Activated naive CD8-positive, alpha-beta T cell treated with anti-CD3 and anti-CD28 coated beads, Interleukin-2, amount 50 U/mL, for 16 hours (primary cell): ENCODE measurements at places on chromosomes 7 and 10.

DNA sequence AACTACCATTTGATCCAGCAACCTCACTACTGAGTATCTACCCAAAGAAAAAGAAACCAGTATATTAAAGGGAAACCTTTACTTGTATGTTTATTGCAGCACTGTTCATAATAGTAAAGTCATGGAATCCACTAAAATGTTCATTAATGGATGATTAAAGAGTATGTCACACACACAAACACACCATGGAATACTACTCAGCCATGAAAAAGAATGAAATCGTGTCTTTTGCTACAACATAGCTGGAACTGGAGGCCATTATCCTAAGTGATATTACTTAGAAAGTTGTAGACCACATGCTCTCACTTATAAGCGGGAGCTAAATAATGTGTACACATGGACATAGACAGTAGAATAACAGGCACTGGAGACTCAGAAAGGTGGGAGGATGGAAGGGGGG is 203.0 kb upstream of the SLC26A5 start:
- no peak for DNase-seq

GRCh38 chr7:53001221-53001620 is 34.2 kb upstream of the POM121L12 start:
- DNase-seq, result no peak

DNA sequence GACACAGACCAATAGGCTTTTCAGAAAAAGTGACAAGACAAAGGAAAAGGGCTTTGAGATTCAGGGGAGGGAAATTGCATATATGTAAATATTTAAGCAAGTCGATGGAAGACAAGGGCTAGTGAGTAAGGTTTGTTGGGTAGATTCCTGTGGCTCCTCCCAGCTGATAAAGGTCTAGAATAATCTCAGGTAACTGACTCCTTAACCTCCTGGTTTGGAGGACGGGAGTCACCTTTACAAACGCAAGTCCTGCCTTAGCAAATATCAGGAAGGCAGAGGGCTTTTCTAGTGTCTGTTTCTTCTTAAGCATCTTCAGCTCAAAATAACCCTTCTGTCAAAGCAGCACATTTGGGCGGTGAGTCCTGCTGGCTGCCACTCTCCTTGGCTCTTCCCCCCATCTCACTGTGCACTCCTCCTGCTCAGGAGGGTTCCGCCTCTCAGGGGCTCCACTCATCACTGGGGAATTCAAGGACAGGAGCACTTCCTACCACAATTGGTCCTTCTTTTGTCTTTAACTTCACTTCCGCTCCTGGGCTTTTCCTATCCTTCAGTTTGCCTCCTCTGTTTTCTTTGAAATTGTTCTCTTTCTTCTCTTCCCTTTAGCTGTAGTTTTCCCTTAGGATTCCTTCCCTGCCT is 496.3 kb upstream of the KLF6 start:
- no peak for DNase-seq

GRCh38 chr7:119685906-119686305 is 587.1 kb upstream of the KCND2 start:
- DNase-seq, result no peak
